A549 treated with Mapracorat at 1 μM for 4 hours (cell line): ENCODE measurements at places on chromosomes 5 and 9. TPM values are rescaled to one million over a fixed set of nuclear protein-coding genes. Genes with fewer than 3 reads are reported as not detected.

TMEM245 gene
- total RNA-seq = 38.7 to 57.8 TPM (median 52.1 TPM) in 5 replicates

AQP3 gene
- 11.5 to 20.2 TPM (median 17.9 TPM) in 5 replicates for total RNA-seq

FGF1 gene
- total RNA-seq = 0.16 to 0.95 TPM (median 0.25 TPM) in 5 replicates

TOR2A gene
- total RNA-seq = 9.6 to 17.3 TPM (median 15.2 TPM) in 5 replicates

NR2F1-AS1 gene
- 1.9 to 4.7 TPM (median 3.7 TPM) in 5 replicates for total RNA-seq

DNAJC18 gene
- 5.6 to 9.3 TPM (median 8.1 TPM) in 5 replicates for total RNA-seq
